Anterior cingulate cortex (tissue), 58 donors: ENCODE measurements at places on chromosomes 5 and 9.

GRCh38 chr5:141182248-141182647 is at the start of gene PCDHB16:
Gene PCDHB16, plus strand, starts transcription at chr5:141182387. Its CDS starts 173 bp downstream, at chr5:141182560.
- no peak for DNase-seq

GRCh38 chr5:181259974-181260719 is 796 bp downstream of the TRIM52 start:
- DNase-seq, result no peak

DNA sequence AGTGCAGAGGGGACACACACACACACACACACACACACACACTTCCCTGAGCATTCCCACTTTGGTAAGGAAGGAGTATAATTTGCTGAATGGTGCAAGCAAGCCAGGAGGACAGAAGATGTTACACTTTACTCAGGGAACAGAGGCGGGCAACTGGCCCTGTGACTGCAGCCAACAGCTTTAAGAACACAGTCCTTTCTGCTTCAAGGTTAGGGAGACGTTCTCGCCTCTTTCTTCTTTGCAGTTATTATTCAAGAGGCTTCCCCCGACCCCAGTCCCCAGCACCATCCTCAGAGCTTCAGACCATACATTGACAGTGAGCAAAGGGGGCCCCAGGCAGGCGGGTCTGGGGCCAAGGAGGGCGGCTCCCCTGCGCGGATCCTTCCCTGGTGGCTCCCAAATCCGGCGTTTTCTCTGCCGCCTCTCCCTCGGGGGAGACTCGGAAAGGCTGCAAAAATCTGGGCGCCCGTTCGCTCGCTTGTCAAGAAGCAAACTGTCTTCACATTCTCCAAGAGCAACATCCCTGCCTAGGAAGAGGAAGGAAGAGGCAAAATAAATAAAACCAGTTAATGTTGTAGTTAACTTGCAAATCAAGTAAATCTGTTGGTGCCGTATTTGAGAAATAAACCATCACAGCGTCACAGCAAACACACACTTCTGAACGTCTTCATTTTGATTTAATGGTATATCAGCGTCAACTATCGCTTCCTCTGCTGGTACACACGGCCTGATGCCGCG is 3.8 kb upstream of the LHX2 start:
- no peak for DNase-seq

DNA sequence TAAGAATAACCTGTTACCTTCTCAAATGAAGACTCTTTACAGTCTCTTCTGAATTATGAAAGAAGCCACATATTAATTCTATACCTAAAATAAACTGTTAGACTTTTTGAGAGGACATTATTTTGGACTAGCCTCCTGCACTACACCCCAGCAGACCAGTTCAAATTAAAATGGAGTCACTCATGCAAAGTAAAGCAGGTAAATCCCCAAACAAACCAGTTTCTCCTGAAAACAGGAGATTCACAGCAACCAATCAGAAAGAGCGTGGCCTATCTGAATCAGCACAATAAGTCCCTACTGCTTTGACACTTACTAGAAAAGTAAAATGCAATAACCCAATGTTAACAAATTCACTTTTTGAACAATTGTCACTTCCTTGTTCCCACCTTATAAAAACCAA is 58.8 kb downstream of the PTBP3 start:
- DNase-seq, result no peak

DNA sequence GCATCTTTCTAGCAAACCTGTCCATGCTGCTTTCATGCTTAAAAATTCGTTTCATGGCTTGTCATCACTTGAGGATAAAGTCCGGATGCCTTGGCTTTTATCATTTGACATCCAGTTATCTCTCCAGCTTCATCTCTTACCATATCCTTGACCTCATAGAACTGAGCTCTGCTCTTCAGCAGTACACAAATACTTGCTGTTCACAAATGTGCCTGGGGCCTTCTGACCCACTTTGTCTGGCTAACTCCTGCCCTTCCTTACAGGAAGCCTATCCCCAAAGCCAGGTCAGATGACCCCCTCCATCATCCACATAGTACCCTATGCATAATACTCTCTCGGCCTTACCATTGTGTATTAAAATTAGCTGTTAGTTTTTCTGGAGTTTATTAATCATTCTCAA is 249.1 kb downstream of the SAXO1 start:
- DNase-seq, result no peak

- no peak for DNase-seq
These were observed 25.4 kb downstream of the DNAH5 start for GRCh38 chr5:13919087-13919486.

DNA sequence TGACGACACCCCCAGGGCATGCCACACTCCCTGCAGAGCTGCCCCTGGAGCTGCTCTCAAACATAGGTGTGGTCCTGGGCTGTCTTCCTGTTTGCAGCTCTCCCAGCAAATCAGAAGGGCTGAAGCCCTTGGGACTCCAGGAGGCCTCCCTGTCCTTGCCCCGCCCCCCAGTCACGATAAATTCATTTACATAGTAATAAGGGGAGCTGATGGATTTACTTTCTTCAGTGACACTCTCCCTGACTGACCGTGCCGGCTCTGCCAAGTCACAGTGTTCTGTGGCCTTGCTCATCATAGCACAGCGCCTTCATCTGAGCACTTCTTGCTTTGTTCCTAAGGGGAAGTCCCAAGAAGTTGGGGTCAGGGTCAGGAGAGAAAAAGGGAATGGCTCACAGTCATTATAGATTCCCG is 121.4 kb downstream of the ENC1 start:
- no peak for DNase-seq

DNA sequence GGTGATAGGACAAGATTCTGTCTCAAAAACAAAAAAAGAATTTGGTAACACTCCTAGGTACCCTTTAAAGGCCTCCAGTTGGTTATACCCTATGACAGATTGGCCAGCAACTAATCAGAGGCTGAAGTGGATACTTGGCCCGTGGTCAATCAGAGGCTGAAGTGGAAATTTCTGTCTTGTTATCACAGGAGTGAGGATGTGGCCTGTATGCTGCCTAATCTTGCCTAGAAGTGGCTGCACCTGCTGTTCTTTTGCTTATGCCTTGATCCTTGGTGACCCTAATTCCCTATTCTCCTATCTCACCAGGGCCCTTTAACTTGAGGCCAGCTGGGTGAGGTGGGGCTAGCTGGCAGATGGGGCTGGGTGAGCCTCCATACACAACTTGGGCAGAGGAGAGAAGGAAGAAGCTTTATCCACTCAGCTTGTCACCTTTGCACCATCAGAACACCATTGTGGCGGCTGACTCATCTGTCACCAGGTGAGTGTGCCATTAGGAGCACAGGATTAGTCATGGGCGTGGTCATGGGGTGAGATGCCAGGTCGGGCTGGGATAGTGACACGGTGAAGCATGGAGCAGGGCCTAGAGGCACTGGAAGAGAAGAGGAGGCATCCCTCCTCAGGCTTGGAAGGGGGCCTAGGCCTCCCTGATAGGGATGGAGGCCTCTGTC is 41.5 kb downstream of the SAR1B start:
- no peak for DNase-seq
